ENCODE measurements at places on chromosomes 16 and 17.

- DNase-seq = no peak
Observed at GRCh38 chr17:47844227-47844626, 3.2 kb upstream of the SCRN2 start.

DNA sequence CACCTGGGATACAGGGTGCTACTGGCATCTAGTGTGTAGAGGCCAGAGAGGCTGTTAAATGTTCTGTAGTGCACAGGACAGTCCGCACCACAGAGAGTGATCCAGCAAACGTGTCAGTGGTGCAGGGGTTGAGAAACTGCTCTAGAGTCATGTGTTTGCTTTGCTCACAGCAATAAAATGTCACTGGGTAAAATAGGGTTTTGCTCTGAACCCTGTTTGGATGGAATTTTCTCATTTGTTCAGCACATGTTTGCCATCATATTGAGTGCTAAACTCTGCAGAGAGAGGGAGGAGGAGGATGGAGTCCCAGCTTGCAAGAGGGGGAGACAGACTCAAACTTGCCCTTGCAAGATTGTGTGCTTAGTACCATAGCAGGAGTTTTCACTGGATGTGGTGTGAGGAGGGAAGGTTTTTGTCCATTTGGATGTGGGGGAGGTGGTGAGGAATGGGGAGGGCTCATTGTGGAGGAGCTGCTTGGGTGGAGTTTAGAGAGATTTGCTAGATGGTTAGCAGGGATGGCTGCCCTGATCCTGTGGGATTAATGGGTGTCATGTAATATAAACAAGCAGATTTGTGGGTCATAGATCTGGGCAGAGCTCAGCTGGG is 11.8 kb downstream of the PLCG2 start:
- DNase-seq = no peak

- DNase-seq = no peak
Observed at GRCh38 chr17:2779545-2779944, 16.7 kb upstream of the RAP1GAP2 start.

GRCh38 chr17:80797741-80798594 is 193.7 kb upstream of the CHMP6 start:
- no peak for DNase-seq

GRCh38 chr17:17893801-17894644 is 57.2 kb upstream of the SREBF1 start:
- DNase-seq = no peak
